B cell (primary cell): ENCODE measurements at places on chromosomes 3 and 15. TPM values are rescaled to one million over a fixed set of nuclear protein-coding genes. Genes with fewer than 3 reads are reported as not detected.
A peak's percentile ranks its signal among the peaks of the same experiment; 100 is the strongest.

GRCh38 chr3:23950293-23950692, 5.2 kb downstream of the NR1D2 start:
- peak; percentile 45 for DNase-seq

DNA sequence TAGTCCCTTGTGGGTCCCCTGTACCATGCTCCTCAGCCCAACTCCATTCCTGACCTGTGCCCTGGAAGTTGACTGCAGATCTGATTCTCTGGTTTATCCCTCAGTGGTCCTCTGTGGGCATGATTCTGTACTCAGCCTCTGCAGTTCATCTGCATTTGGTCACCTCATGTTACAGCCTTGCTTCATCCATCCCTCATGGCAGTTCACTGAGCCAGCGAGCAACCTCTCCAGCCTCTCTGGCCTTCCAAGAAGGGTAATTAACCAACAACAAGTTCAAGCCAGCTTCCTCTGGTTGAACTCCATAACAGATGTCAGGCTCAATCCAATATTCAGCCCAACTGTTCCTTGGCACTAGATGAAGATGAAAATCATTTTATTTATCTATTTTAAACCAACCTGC, 509.5 kb downstream of the NTRK3 start:
- DNase-seq = no peak

Gene SPATA12
- total RNA-seq = not detected in 2 replicates

Gene ZDHHC3
- total RNA-seq = 46.4 and 52.6 TPM in 2 replicates

DNA sequence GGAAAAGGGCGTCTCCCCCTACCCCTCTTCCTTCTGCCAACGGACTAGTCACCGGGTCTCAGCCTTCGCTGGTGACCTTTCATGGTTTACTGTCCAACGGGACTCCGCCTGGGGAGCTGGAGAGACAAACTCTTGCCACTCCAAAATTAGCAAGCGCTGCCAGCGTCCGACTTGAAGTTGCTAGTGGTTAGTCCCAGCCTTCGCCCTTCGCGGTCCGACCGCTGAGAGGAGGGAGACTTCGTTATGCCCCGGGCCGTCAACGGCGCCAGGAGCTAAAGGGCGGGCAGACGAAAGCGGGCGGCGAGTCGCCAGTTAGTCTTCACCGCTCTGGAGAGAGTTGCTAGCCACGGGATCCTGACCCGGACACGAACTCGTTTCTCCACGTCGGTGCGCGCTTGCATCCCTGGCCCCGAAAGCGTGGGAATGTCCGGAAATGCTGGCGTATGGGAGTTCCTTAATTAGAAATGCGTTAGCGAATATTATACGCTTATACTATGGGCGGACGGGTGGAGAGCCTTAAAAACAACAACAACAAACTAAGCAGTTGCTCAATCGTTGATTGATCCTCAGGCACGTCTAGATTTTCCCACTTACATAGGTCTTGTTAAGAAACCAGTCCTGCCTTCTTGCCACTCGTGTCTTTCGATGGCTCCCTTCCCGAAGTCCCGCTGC, 716 bp downstream of the SMC4 start:
- peak; percentile 63 for DNase-seq

Gene GXYLT2
- not detected in 2 replicates for total RNA-seq

Gene ARHGAP31
- 7.8 and 8.3 TPM in 2 replicates for total RNA-seq

Gene CNTN3
- total RNA-seq = not detected in 2 replicates
